ENCODE measurements at places on chromosomes 2 and 18.

DNA sequence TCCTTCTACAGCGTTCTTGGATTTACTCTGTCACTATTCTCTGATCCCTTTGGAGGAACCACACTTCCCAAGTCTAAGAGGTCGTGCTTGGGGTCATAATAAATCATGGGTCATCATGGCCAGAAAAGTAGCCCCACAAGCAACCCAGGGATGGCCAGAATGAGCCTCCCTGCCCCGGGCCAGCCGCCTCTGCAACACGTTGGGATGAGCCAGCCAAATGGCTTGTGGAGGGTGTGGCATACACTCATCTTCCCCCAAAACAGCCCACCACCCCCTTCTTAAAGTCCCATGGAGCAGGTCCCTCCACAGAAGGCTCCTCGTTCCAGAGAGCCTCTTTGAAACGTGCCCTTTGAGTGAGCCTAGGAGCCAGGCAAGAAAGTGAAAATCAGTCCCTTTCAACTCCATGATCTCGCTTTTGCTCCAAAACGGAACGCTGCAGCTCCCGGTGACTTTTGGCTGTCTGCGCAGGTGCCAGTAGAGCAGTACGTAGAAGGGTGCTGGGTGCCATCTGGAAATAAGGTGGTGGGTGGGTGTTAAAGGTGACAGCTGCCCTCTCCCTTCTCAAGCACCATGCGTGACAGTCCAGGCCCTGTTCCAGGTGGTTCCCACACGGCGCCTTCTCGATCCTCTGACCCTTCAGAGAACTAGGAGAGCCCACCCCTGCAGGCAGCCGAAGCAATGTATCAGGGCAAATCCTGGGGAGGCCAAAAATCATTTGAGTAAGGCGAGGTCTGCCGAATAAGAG lies 48.5 kb upstream of the FOSL2 start:
- no peak for DNase-seq

- no peak for DNase-seq
These were observed 29.4 kb upstream of the ASNSD1 start for GRCh38 chr2:189631849-189632248.

DNA sequence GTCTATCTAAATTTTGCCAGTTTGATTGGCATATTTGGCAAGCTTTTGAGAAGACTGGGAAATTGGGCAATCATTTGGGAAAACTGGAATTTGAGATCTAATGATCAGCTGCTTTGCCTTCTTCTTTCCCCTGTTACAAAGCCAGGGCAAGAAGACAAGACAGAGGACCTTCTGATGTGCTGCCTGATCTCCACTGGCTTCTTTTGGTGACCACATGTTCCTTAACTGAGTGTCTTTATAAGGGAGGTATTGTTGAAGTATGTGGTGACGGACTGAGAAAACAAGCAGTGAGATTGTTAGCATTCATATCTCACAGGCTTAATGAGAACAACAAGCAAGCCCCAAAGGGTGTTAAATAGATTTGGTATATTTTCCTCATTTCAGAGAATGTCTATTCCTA lies 175.8 kb downstream of the SLC8A1 start:
- no peak for DNase-seq

GRCh38 chr18:74898965-74899364 lies 301.3 kb downstream of the ZNF407 start:
- DNase-seq, result no peak

GRCh38 chr2:134133622-134134312 lies 120.1 kb upstream of the MGAT5 start:
- DNase-seq, result no peak

- DNase-seq, result no peak
These were observed 2178.3 kb upstream of the PIK3C3 start for GRCh38 chr18:39776766-39777165.

DNA sequence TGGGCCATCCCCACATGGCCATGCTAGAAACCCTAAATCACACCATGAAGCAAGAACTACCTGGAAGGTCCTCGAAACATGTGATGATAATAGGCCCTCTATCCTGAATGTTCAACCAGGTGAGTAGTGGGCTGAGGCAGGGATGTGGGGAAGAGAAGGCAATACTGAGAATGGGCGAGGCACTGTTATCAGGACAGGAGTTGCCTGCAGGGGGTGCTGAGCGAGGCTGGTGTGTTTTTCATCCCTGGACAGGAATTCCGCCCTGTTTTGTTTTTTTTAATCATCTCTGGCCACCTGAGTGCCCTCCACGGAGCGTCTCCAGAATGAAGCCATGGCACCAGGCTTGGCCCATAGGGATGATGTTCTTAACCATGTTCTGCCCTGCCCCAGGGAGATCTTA lies 103.0 kb upstream of the SOX11 start:
- DNase-seq, result no peak

GRCh38 chr2:207151048-207151447 lies 14.7 kb downstream of the KLF7 start:
- DNase-seq, result no peak

DNA sequence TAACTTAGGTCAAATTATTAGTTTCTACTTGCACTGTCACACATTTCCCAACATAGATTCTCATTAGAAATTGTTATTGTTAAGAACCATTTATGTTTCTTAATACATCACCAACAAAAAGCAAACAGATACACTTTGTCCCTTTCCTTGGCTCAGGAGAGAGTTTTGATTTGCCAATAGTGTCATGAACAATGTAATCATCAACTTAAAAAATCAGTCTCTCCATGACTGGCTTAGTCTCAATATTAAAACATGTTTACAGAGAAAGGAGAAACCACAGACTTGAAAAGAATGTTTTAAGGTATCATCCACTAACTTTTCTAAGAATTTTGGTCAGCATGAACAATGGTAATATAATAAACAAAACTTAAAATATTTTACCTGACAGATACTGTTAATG lies 416.5 kb upstream of the KCNH7 start:
- DNase-seq, result no peak

DNA sequence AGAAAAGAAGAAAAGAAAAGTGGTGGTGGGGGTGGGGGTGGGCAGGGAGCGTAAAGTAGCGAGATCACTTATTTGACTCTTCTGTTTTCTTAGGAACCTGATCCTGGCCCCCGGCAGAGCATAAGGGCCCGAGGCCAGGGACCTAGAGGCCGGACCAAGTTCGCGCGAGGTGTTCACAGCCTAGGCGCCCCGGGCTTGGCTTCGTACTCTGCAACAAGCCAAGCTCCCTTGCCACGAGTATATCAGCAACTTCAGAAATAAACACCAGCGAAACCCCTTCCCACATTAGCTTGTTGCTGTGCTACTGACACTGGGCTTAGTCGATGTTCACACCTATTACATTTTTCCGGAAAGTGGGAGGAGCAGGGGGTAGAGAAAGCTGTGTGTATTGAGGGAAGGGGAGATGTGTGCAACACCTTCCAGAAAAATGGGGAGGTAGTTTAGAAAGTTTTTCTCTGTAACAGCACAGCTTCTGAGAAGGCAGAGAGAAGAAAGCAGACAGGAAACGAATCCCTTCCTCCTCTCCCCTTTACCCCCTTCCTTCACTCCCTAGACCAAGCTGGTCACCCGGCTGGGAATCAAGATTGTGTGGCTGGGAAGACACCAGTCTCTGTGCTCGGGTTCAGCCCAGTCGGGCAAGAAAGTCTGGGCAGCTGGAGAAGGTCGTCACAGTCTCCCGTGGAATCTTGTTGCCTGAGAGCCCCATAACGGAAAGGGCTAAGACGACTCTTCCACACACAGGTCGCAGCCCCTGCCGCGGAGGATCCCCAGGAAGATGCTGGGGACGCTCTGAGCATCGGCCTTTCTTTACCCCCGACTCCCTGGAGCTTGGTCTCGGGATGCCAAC lies 12.0 kb upstream of the SATB2 start:
- DNase-seq, result no peak

DNA sequence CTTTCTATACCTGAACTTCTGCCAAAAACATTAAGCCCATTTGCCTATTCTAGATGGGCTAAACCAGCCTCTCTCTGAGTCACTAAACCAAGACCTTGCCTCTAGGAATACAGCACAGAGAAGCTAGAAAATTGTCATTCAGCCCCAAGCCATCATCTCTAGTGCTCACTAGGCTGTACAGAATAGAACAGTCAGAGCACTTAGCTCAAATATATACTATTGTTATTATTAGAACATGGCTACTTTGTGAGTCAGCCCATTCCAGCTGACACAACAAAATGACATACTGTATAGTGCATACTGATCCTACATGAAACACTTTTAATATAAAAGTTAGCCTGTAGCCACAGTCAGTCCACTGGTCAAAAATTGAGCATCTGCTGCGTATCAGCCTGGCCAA lies 418.8 kb downstream of the NRXN1 start:
- no peak for DNase-seq

- no peak for DNase-seq
These were observed 314.9 kb downstream of the AFF3 start for GRCh38 chr2:99827296-99827999.

DNA sequence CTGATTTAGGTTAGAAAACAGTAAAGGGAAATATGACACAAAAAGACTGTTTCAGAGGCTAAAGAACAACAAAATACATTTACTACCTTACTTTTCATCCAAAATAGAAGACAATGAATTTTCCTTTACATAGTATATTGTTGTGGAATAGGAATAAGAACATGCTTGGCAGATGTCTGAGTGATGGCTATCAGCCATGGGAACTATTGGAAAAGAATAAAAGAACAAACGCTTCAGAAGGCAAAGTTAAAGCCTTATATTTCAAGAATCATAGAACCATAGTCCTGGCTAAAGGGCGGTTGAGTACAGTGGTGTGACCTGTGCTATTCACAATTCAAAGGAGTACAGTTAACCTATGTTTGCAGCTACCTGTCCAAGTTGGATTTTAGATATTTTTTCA lies 73.9 kb upstream of the NRXN1 start:
- DNase-seq, result no peak

DNA sequence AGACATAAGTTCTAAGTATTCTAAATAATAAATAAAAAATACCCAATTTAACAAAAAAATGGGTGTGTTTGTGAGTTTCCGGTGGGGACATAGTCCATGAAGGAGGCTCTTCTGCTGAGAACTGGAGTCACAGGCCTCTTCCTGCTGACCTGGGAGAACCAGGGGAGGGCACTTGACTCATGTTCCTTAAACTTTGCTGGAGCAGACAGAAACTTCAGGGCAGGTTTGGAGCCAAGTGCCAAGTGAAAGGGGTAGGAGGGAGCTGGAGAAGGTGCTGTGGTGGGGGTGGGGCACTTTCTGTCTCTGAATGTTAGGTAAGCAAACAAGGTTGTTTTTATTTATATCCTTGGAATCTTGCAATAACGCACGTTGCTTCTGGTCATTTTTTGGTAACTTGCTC lies 78.8 kb upstream of the TTN start:
- DNase-seq, result no peak

GRCh38 chr2:98564541-98565132 lies 43.7 kb downstream of the COA5 start:
- DNase-seq, result no peak

GRCh38 chr2:69143748-69144360 lies 130.9 kb downstream of the ANTXR1 start:
- DNase-seq, result no peak

GRCh38 chr2:53265544-53266299 lies 501.9 kb upstream of the CHAC2 start:
- no peak for DNase-seq

GRCh38 chr18:5461041-5461440 lies 82.8 kb downstream of the EPB41L3 start:
- no peak for DNase-seq

DNA sequence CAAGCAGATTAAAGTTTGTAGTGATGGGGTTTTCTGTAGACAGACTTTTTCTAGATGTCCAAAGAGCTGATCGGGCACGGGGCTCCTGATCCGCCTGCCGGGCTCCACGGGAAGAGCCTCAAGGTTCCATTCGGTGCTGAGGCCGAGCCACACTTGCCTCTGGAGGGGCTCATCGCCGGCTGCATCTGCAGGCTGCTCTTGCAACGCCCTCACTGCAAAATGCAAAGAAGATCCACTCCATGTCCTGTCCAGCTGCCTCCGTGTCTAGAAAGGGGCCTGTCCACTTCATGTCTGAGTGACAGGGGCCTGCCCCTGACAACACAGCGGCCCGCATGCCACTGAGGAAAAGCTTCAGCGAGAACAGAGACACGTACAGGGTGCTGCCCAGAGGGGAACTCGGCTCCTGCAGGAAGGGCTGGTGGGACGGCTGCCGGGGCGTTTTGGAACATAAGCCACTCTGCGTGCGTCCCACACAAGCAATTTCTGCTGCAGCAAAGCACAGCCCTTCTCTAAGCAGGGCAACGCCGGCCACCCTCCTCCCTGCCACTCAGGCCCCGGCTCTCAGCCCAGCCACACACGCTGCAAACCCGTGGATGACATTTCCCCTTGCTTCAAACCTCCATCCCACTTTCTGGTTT lies 53.6 kb upstream of the CTDP1 start:
- no peak for DNase-seq

- DNase-seq, result no peak
These were observed 176.1 kb upstream of the ZFP36L2 start for GRCh38 chr2:43402452-43402937.

All from HuH-7.5 (cell line).